Immature natural killer cell (primary cell): ENCODE measurements at places on chromosomes 7 and 10.
A peak's percentile ranks its signal among the peaks of the same experiment; 100 is the strongest.

- DNase-seq, result no peak
These were observed 695.6 kb downstream of the PARD3 start for GRCh38 chr10:34119456-34119855.

DNA sequence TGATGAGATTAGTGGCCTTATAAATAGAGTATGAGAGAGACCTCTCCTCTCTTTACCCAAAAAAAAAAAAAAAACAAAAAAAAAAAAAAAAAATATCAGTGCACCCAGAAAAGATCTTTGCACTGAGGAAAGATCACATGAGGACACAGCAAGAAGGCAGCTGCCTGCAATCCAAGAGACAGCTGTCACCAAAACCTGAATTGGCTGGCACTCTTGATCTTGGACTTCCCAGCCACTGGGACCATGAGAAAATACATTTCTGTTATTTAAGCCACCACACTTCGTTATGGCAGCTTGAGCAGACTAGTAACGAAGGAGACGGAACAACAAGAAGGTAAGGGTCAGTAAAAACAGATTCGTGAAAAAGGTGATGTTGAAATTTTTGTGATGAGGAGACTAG, 47.0 kb downstream of the TMEM106B start:
- no peak for DNase-seq

DNA sequence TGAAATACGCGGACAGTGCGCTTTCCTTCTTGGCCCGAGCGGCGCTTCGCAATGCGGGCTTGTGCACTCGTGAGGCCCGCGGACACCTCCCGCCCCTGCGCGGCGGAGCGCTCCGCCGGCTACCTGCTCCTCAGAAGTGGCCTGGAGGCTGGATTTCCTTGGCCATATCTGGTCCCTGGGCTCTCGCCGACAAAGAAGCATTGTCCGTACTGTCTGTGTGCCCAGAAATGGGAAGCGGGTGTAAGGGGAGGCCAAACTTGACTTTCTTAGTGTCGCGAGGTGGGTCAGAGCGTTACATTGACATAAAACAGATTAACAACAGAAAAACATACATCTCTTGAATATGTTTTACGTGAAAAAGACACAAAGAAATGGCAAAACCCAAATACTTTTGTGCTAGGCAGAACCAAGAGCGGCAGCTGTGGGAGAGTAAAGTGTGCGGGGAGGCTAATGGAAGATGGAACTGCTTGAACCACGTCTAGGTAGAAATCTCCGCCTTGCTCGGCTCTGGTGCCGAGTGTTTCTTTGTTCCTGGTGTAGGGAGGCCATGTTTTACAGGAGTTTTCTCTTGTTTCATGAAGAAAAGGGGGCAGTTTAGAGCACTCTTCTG, 1.4 kb downstream of the LANCL2 start:
- DNase-seq, result no peak

GRCh38 chr7:34675749-34676374, 17.8 kb downstream of the NPSR1 start:
- peak; percentile 11 for DNase-seq

- DNase-seq, result no peak
These were observed 177.2 kb downstream of the SEC23IP start for GRCh38 chr10:120069700-120070099.

- DNase-seq, result no peak
These were observed 39.4 kb downstream of the COL28A1 start for GRCh38 chr7:7496311-7496710.

GRCh38 chr7:72406820-72407403, 5.2 kb downstream of the CALN1 start:
- DNase-seq, result no peak
